IMR-90 (cell line): ENCODE measurements at places on chromosomes 1 and 21.

- no peak for DNase-seq
These were observed 2.1 kb downstream of the UTS2 start for GRCh38 chr1:7850786-7851185.

- DNase-seq: peak; percentile 36
These were observed 18.3 kb upstream of the EPB41 start for GRCh38 chr1:28895896-28896608.

- no peak for DNase-seq
These were observed 243.0 kb downstream of the C1orf94 start for GRCh38 chr1:34419663-34420136.

- DNase-seq: peak; percentile 57
These were observed at the start of gene FMO5 for GRCh38 chr1:147225193-147225730. FMO5 (minus strand) TSS chr1:147225339; CDS start chr1:147225029, 310 bp downstream.

GRCh38 chr1:186572509-186572908, 107.7 kb downstream of the PTGS2 start:
- no peak for DNase-seq

DNA sequence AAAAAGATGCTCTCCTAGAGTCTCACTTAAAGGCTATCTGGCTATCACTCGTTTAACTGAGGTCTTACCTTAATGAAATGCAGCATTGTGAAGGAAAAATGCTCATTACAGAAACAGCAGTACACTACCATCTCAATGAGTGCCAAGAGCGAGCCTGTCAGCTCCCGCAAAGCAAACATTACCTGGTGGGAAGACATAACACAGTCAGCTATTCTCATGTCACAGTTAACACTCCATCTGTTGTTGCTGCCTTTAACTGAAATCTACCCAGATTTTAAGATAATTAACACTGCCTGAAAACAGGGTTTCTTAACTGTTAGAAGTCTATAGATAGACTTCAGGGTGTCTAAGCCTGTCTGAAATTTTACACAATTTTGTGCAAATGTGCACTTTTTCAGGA, 39.1 kb downstream of the PCSK9 start:
- DNase-seq: no peak

DNA sequence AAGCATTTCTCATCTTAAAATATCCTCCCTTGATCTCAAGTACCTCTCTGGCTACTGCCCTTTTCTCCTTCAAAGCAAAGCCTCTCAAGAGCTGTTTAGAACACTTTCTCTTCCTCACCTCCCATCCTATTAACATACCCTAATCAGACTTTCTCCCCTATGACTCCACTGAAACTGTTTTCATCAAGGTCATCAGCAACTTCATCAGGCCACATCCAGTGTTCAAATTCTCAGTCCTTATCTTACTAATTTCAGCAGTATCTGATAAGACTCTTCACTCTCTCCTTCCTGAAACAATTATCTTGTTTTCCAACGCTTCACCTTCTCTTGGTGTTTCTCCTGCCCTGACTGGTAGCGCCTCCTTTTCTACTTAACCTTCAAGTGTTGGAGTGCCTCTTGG, 1.5 kb upstream of the RAP1A start:
- DNase-seq: no peak
